ENCODE measurements at places on chromosomes 16 and 17.
A peak's percentile ranks its signal among the peaks of the same experiment; 100 is the strongest.

DNA sequence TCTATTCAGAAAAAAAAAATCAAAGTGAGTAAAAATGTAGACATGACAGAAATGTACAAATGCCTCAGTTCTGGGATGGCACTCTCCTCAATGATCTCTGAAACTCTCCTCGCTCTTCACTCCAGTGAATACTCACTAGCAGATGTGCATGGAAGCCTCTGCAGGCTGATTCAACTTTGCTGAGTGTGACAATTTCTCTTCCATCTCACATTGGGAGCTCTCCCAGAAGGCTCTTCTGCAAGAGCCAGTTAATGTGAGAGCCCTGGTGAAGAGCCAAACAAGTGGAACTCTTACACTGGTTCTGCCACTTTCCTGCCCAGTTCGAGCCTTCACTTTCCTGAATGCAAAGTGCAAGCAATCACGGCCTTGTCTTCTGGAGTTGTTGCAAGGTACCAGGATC, 147.1 kb upstream of the IRX6 start:
- no peak for DNase-seq

DNA sequence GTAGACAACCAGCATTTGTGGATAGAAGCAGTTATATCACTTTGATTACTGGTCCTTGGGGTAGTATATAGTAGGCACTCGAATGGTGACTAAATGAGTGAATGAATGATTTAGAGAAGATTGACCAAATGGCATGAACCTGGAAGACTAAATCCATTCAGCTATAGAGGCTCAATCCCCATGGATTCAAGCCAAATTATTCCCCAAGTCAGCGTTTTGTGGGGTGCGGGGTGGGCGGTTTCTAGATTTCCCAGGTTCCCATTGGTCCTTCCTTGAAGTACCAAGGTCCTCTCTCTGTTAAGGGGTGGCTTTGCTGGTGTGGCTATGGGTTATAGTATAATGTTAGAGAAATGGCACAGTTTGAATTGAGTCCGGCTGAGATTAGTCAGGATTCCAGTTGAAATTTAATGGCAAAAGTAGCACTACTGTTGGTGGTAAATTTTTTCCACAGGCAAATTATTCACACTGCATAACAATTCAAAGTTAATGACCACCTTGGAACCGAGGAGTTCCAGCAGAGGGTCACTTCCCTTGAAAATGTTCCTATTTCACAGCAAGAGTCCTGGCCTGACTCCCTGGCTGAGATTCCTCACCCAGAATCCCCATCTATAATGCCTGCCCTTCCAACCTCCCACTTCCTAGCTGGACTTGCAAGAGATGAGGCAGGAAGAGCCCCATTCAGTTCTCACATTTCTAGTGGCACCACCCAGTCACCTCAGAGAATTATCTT, 27.7 kb downstream of the PCTP start:
- DNase-seq: no peak

DNA sequence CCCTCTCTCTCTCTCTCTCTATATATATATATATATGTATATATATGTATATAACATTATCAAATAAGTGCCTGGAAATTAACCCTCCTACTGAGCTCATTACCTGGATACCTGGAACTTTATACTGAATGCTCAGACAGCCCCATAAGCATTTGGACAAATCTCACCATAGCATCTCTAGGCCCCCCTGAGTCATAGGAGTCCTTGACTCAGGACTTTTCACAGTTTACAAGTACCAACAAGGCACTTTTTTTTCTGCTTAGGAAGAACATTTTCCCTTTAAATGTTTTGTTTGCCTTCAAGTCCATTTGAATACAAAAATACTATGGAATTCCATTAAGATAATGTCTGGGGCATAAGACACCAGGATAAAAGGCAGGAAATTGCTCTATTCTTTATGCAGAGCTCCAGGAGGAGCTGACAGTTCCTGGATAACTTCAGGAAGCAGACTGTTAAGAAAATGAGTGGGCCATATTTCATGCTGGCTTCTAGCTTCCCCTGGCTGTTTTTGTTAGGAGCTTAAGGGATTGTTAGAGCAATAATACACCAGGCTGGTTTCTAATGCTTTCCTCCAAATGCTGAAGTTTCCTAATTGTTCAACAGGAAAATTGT, 171.7 kb upstream of the ASIC2 start:
- peak; percentile 21 for DNase-seq

- no peak for DNase-seq
Observed at GRCh38 chr17:57939797-57940196, 15.4 kb downstream of the CUEDC1 start.

DNA sequence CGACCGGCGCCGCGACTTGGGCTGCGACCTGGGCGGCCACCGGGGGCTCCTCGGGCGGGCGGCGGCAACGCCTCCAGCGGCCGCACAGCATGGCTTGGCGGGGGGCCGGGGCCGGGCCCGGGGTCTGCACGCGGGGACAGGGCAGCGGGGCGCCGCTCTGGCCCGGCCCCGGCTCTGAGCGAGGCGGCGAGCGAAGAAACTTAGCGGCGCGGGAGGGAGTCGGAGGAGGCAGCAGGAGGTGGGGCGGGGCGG, at the start of gene PLCD3:
Gene PLCD3 (minus strand): TSS at position 196 of the 252 bp plus-strand sequence. CDS start 105 bp downstream, at position 91.
- DNase-seq: no peak

GRCh38 chr17:38967290-38967738, at the start of gene FBXO47:
FBXO47 (minus strand) TSS chr17:38967403; CDS start chr17:38963025, 4,378 bp downstream.
- DNase-seq: no peak

- peak; percentile 54 for DNase-seq
Observed at GRCh38 chr17:10513299-10514067, 4.9 kb downstream of the MYH1 start.

GRCh38 chr16:67112591-67113399, 3.1 kb downstream of the PHAF1 start:
- no peak for DNase-seq

DNA sequence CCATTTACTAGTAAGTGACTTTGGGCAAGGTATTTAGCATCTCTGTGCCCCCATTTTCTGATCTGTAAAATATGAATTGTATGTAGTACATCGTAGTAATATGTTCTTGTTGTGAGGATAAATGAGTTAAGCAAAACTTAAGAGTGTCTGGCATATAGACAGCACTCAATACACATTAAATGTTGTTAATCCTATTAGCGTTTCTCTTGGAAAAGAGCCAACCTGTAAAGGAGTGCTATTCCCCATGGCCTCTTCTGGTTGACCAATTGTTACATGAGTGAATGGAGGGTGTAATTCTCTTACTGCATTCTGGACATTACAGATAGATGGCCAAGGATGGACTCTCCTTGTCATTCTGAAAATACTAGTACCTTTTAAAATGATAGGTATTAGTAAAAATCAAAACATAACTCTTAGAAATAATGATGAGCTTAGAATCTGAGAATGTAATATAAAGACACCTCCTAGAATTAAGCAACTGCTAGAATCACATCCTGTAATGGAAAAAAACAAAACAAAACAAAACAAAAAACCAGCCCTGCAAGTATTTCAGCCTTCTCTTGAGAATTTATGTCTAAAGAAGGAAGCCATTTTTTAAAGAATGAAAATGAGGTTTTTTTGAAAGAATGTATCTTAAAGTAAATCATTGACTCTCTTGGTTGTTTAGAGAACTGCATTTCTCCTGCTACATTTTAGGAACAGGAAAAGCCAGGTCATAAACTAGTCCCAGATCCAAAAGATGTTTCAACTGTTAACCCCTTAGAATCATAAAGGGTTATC, 30.5 kb downstream of the IQCK start:
- no peak for DNase-seq

DNA sequence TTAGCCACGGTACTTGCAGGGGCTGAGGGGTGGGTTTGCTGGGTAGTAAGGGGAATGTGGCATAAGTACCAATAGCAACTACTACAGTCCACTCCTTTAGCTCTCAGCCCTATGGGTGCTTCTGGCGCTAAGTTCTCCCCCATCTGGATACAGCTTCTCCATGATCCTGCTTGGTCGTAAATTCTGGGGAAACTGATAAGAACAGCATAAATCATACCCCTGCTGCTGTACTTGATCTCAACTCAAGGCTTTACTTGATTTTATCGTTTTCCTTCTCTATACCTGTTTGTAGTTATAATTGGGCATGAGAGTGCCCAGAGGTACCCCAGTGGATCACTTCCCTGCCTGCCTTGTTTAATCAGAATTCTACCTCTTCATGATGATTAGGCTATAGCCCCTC, 331.4 kb downstream of the PMP22 start:
- DNase-seq: no peak

- no peak for DNase-seq
Observed at GRCh38 chr17:60305141-60305540, 86.8 kb downstream of the USP32 start.

GRCh38 chr17:43766413-43767052, 7.9 kb upstream of the SOST start:
- DNase-seq: no peak

DNA sequence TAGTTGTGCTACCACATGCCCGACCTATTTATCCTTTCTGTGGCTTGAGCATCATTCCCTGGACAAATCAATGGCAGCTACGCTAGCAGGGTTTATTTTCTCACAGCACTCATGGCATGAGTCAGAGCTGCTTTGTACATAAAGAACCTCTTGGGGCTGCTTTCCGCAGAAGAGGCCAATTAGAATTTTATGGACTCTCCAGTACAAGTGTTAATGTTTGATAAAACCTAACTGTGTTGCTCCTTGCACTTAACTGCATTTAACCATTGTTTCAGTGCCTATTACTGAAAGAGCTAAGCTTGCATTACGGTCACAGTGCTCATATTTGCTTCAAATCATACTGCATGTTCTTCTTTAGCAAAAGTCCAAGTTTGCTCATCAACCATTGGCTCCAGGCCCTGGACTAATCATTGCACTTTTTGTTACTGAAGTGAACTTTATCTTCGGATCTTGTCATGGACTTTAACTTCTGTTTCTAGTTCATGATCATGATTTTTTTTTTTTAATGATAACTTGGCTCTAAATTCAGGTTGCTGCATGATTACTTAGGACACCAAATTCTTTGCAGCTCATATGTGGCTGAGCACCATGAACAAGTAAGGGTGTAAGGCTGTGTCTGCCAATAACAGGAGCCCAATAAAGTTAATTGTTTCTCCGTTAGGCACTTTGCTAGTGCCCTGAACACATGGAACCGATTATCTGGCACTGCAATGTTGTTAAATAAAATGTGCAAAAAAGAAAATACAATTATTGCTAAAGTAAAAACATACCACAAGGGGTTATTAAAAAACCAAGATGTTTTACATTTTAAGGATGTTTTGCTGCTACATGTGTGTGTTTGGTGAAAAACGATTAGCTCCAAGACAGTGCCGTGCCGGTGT, 492.2 kb downstream of the KCNJ2 start:
- no peak for DNase-seq

DNA sequence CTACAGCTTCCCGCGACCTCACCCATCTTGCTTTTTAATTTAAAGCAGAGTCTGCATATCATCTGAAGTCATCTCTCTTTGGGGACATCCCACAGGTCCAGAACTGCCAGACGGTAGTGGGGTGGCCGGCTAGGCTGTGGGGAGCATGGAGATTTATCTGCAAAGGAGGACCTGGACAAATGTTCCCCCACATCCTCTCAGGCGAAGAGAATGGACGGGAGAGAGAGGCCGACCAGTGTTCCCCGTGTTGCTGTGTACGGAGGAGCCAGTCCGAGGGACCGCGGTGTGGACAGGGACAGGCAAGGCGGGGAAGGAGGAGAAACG, 665 bp upstream of the MT1M start:
- DNase-seq: no peak

DNA sequence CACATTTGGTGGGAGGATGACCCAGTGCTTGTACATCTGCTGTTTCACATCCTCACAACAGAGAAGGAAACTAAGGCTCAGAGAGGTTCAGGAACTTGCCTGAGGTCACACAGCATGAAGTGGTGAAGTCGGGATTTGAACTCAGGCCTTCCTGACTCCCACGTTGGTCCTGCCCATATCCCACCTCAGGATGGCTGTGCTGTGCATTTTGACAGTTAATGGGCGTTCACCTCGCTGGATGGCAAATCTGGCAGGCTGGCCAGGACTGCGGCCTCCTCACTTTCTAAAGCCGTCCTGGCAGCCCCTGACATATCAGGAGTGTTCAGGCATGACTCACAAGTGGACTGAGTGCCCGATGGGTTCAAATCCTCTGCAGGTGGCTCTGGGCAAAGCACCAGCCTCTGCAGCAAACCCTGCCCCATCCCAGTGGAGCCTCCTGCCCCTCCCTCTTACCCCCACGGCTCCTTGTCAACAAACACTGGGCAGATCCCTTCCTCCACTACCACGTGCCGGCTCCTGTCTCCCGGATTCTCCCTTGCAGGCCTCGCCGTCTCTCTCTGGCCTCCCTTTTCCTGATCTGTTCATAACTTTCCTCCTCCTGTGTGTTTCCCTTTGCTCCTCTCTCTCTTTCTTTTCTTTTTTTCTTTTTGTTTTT, 29.2 kb downstream of the SOCS3 start:
- DNase-seq: peak; percentile 80

GRCh38 chr17:35768797-35769196, 8.1 kb downstream of the C17orf50 start:
- no peak for DNase-seq

DNA sequence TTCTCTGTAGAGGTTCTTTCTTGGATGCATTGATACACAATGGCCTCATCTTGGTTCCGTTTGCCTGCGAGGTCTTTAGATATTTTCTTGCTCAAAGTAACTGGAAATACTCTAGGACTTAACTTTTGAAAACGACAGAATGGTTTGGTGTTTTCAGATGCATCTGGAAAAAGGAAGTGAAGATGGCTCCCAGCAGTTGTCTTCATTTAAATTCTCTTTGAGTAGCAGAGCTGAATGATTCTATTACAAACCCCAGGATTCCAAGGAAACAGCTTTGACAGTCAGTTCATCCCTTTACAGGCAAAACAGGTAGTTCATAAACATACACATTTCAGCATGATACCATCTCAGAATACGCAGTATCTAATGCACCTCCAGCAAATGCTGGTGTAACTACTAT, 54.8 kb downstream of the PSMD12 start:
- DNase-seq: no peak

DNA sequence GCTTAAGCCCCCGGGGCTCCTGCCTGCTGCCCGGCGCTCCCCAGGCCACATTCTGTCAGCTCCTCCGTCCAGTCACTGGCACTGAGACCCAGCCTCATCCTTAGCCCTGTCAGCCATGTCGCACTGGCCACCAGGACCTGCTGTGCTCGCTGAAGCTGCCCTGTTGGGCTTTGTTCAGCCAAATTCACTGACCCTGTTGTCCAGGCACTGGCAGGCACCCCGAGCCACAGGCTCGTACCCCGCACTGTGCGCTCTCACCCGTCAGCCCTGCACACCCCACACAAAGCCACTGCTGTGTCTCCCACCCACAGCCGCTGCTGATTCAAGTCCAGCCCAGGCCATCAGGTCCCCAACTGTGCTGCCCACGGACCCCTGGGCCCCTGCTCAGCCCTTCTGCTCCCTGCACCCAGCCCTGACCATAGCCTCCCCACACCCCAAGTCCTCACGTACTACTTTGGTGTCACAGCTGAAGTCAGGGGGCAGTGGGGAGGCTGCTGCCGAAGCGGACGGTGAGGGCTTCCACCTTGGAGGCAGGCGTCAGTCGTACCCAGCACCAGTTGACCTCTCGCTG, 131.5 kb upstream of the CHMP6 start:
- DNase-seq: no peak

DNA sequence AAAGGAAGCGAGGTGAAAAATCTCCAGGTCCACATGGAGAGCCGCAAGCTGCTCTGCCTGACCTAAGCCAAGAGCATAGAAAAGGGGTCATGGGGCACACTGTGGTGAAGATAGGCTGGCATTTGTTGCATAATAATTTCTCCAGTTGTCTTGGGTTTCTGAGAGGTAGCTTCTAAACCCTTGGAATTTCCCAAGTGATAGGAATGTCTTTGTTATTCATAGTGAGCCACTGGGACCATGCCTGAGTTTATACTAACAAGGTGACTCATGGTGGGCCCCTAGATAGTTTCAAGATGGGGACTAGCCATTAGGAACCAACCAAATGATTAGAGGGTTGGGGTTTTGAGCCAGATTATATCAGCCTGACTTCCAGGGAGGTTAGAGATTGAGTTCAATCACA, 25.6 kb downstream of the SOST start:
- peak; percentile 87 for DNase-seq
